Cardiac atrium fibroblast (primary cell): ENCODE measurements at places on chromosomes 3 and 15. TPM values are rescaled to one million over a fixed set of nuclear protein-coding genes. Genes with fewer than 3 reads are reported as not detected.

The GPR156 gene
- 0.49 and 3.4 TPM in 2 replicates for total RNA-seq

The GLCE gene
- total RNA-seq: 40.5 and 41.9 TPM in 2 replicates

The RBPMS2 gene
- under 0.01 TPM in 1 of 2 replicates, not detected in the other for total RNA-seq

The ITIH4 gene
- total RNA-seq: 0.49 and 4.5 TPM in 2 replicates

The SLC6A20 gene
- total RNA-seq: not detected in 2 replicates

The KBTBD8 gene
- 0.97 and 2.0 TPM in 2 replicates for total RNA-seq

The BCHE gene
- 2.3 and 2.4 TPM in 2 replicates for total RNA-seq

The ACSBG1 gene
- not detected in 2 replicates for total RNA-seq

The ACP3 gene
- 1.5 and 1.8 TPM in 2 replicates for total RNA-seq

The HLTF gene
- total RNA-seq: 39.5 and 41.8 TPM in 2 replicates

The LTF gene
- total RNA-seq: under 0.01 and 23.3 TPM in 2 replicates

The ESYT3 gene
- under 0.01 and 0.16 TPM in 2 replicates for total RNA-seq

The LXN gene
- 30.5 and 43.9 TPM in 2 replicates for total RNA-seq

The CSPG5 gene
- 0.90 TPM in 1 of 2 replicates, not detected in the other for total RNA-seq

The PLXNA1 gene
- total RNA-seq: 43.0 and 47.8 TPM in 2 replicates

The CNTN4 gene
- not detected in 2 replicates for total RNA-seq

The LMCD1 gene
- total RNA-seq: 81.0 and 108 TPM in 2 replicates

The MKRN2OS gene
- total RNA-seq: not detected in 2 replicates

The SLC2A2 gene
- total RNA-seq: not detected in 2 replicates

The RBP2 gene
- not detected in 2 replicates for total RNA-seq

The TUBGCP4 gene
- total RNA-seq: 7.2 and 7.9 TPM in 2 replicates

The TICRR gene
- total RNA-seq: 2.5 and 2.8 TPM in 2 replicates

The SUSD5 gene
- 1.8 and 4.2 TPM in 2 replicates for total RNA-seq

The SCAANT1 gene
- not detected in 2 replicates for total RNA-seq

The ZNF197 gene
- total RNA-seq: 10.5 and 10.8 TPM in 2 replicates

The NPAP1 gene
- not detected in 2 replicates for total RNA-seq

The STAG1 gene
- 22.7 and 23.8 TPM in 2 replicates for total RNA-seq

The TEX9 gene
- total RNA-seq: 0.16 and 2.0 TPM in 2 replicates

The SMAD6 gene
- total RNA-seq: 48.9 and 59.3 TPM in 2 replicates

The GPR160 gene
- 0.16 and 3.1 TPM in 2 replicates for total RNA-seq

The ZNF502 gene
- 3.6 and 5.4 TPM in 2 replicates for total RNA-seq

The ITPKA gene
- total RNA-seq: 0.49 TPM in 1 of 2 replicates, not detected in the other

The CPNE9 gene
- total RNA-seq: not detected in 2 replicates

The DZIP1L gene
- total RNA-seq: 3.9 and 5.2 TPM in 2 replicates

The CYP1A2 gene
- not detected in 2 replicates for total RNA-seq

The MAP1A gene
- total RNA-seq: 9.2 and 18.0 TPM in 2 replicates

The ALDH1L1 gene
- 7.0 and 13.7 TPM in 2 replicates for total RNA-seq

The ETV5 gene
- total RNA-seq: 24.7 and 30.6 TPM in 2 replicates

The IQCF5 gene
- not detected in 2 replicates for total RNA-seq

The TRH gene
- total RNA-seq: not detected in 2 replicates

The CCDC39 gene
- total RNA-seq: not detected in 2 replicates

The WNT7A gene
- total RNA-seq: not detected in 2 replicates

The ZNF662 gene
- total RNA-seq: 0.32 and 0.36 TPM in 2 replicates

The FETUB gene
- total RNA-seq: not detected in 2 replicates
